ENCODE measurements at places on chromosomes 5 and 9. TPM values are rescaled to one million over a fixed set of nuclear protein-coding genes. Genes with fewer than 3 reads are reported as not detected.

The TTC1 gene
- 25.1 TPM for polyA plus RNA-seq

The MYORG gene
- 1.4 TPM for polyA plus RNA-seq

The IFNA13 gene
- polyA plus RNA-seq: not detected

The RUSC2 gene
- polyA plus RNA-seq: 5.7 TPM

The ZNF367 gene
- 2.0 TPM for polyA plus RNA-seq

The SLC36A3 gene
- not detected for polyA plus RNA-seq

The EDIL3 gene
- 9.3 TPM for polyA plus RNA-seq

The NPDC1 gene
- polyA plus RNA-seq: 43.6 TPM

The SLC1A1 gene
- 2.9 TPM for polyA plus RNA-seq

The PCDHGA3 gene
- polyA plus RNA-seq: 0.15 TPM

The SPATA31C1 gene
- 0.19 TPM for polyA plus RNA-seq

The PCDHGA6 gene
- 2.0 TPM for polyA plus RNA-seq

The GLDC gene
- 48.8 TPM for polyA plus RNA-seq

The BHMT2 gene
- 0.11 TPM for polyA plus RNA-seq

The CDK7 gene
- 19.5 TPM for polyA plus RNA-seq

The GMCL2 gene
- polyA plus RNA-seq: not detected

The NPR3 gene
- not detected for polyA plus RNA-seq

The ZNF354B gene
- 4.5 TPM for polyA plus RNA-seq

The OTP gene
- not detected for polyA plus RNA-seq

The ADGRV1 gene
- polyA plus RNA-seq: 40.6 TPM

The RARS1 gene
- 16.2 TPM for polyA plus RNA-seq

The SPATA31E1 gene
- 0.05 TPM for polyA plus RNA-seq

The RIMOC1 gene
- 12.6 TPM for polyA plus RNA-seq

The PFDN1 gene
- polyA plus RNA-seq: 89.6 TPM

The CDH6 gene
- 1.6 TPM for polyA plus RNA-seq

The PCDHB1 gene
- 0.05 TPM for polyA plus RNA-seq

The MZB1 gene
- 0.39 TPM for polyA plus RNA-seq

The MAMDC2 gene
- polyA plus RNA-seq: 6.4 TPM

The PCDHB14 gene
- polyA plus RNA-seq: 2.7 TPM

The NR5A1 gene
- 0.29 TPM for polyA plus RNA-seq

The COL23A1 gene
- 3.1 TPM for polyA plus RNA-seq

The SOHLH1 gene
- polyA plus RNA-seq: 0.05 TPM
